ENCODE measurements at places on chromosomes 5 and 9.

- no peaks in the 10 kb centered on the region for H3K36me3 ChIP-seq
- DNase-seq: no peak
- H3K27ac ChIP-seq: peak overlapping the region; percentile 83
- peaks cover 33% of the 10 kb centered on the region for H3K4me1 ChIP-seq
- H3K4me3 ChIP-seq: no peak overlapping the region
- H3K27me3 ChIP-seq: peaks cover 13% of the 10 kb centered on the region
Observed at GRCh38 chr9:35951736-35952135, 6.2 kb downstream of the OR2S2 start.

DNA sequence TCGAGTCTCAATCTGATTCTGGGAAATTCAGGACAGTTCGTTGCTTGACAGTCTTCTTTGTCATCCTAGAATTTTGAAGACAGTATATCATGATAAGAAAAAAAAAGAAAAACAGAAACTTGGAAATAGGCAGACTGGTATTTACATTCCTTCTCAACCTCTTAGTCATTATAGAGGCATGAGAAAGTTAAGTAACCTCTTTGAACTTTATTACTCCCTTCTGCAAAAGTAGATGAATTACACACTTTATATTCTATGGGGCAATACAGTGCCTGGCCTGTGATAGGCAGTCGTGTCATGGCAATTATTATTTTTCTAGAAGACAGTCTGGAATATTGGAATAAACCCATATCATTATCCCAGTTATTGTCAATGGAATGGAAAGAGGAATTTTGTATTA is 828.9 kb downstream of the TLR4 start:
- no peaks in the 10 kb centered on the region for H3K36me3 ChIP-seq
- no peak for DNase-seq
- H3K27me3 ChIP-seq: no peaks in the 10 kb centered on the region
- H3K27ac ChIP-seq: no peak overlapping the region
- peaks cover 17% of the 10 kb centered on the region for H3K4me1 ChIP-seq
- H3K4me3 ChIP-seq: no peak overlapping the region

GRCh38 chr5:91219091-91219802 is 163.9 kb downstream of the ARRDC3 start:
- DNase-seq: no peak
- no peak overlapping the region for H3K4me3 ChIP-seq
- H3K4me1 ChIP-seq: peaks cover 12% of the 10 kb centered on the region
- no peaks in the 10 kb centered on the region for H3K27me3 ChIP-seq
- H3K36me3 ChIP-seq: no peaks in the 10 kb centered on the region
- peak overlapping the region; percentile 54 for H3K27ac ChIP-seq

DNA sequence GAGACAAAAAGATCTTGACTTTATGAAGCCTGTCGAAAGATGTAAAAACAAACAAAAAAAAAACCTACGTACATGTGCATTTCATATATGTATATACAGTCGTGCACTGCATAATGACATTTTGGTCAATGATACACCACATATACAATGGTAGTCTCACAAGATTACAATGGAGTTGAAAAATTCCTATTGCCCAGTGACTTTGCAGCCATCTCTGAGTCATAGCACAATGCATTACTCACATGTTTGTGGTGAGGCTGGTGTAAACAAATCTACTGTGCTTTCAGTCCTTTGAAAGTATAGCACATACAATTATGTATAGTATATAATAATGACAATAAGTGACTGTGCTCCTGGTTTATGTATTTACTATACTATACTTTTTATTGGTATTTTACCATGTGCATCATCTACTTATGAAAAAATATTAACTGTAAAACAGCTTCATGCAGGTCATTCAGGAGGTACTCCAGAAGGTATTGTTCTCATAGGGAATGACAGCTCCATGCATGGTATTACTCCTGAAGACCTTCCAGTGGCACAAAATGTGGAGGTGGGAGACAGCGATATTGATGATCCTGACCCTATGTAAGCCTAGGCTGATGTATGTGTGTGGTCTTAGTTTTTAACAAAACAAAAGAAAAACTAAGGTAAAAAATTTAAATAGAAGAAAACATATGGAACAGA is 73.7 kb upstream of the FST start:
- no peaks in the 10 kb centered on the region for H3K27me3 ChIP-seq
- H3K36me3 ChIP-seq: no peaks in the 10 kb centered on the region
- no peak overlapping the region for H3K4me3 ChIP-seq
- H3K27ac ChIP-seq: no peak overlapping the region
- DNase-seq: no peak

- no peak for DNase-seq
- H3K27ac ChIP-seq: no peak overlapping the region
- H3K4me1 ChIP-seq: no peaks in the 10 kb centered on the region
- H3K36me3 ChIP-seq: no peaks in the 10 kb centered on the region
- H3K27me3 ChIP-seq: peaks cover 62% of the 10 kb centered on the region
- no peak overlapping the region for H3K4me3 ChIP-seq
Observed at GRCh38 chr9:136306211-136307208, 2.6 kb upstream of the CCDC187 start.

GRCh38 chr9:108876425-108876824 is 14.4 kb downstream of the ACTL7A start:
- H3K4me3 ChIP-seq: no peak overlapping the region
- DNase-seq: no peak
- H3K27me3 ChIP-seq: no peaks in the 10 kb centered on the region
